ENCODE measurements at places on chromosomes 7 and 10.

GRCh38 chr7:27263781-27264180 is 21.2 kb downstream of the EVX1 start:
- H3K27me3 ChIP-seq = peaks cover 24% of the 10 kb centered on the region
- no peaks in the 10 kb centered on the region for H3K4me1 ChIP-seq
- no peak overlapping the region for H3K27ac ChIP-seq
- no peak for DNase-seq
- no peaks in the 10 kb centered on the region for H3K36me3 ChIP-seq
- H3K4me3 ChIP-seq = no peak overlapping the region

GRCh38 chr7:100567031-100567730 is 6.5 kb downstream of the SAP25 start:
- no peaks in the 10 kb centered on the region for H3K36me3 ChIP-seq
- H3K4me3 ChIP-seq = no peak overlapping the region
- peak; percentile 28 for DNase-seq
- no peaks in the 10 kb centered on the region for H3K27me3 ChIP-seq
- H3K27ac ChIP-seq = no peak overlapping the region
- H3K4me1 ChIP-seq = peaks cover 17% of the 10 kb centered on the region

- no peaks in the 10 kb centered on the region for H3K27me3 ChIP-seq
- peaks cover 21% of the 10 kb centered on the region for H3K36me3 ChIP-seq
- no peaks in the 10 kb centered on the region for H3K4me1 ChIP-seq
- no peak overlapping the region for H3K4me3 ChIP-seq
- no peak for DNase-seq
- no peak overlapping the region for H3K27ac ChIP-seq
These were observed 144.7 kb upstream of the ZNF716 start for GRCh38 chr7:57305192-57305748.

GRCh38 chr10:45592432-45592831 is 80.1 kb downstream of the ZFAND4 start:
- H3K4me3 ChIP-seq = peak overlapping the region; percentile 76
- peaks cover 7% of the 10 kb centered on the region for H3K36me3 ChIP-seq
- peaks cover 46% of the 10 kb centered on the region for H3K4me1 ChIP-seq
- no peaks in the 10 kb centered on the region for H3K27me3 ChIP-seq
- peak overlapping the region; percentile 73 for H3K27ac ChIP-seq

DNA sequence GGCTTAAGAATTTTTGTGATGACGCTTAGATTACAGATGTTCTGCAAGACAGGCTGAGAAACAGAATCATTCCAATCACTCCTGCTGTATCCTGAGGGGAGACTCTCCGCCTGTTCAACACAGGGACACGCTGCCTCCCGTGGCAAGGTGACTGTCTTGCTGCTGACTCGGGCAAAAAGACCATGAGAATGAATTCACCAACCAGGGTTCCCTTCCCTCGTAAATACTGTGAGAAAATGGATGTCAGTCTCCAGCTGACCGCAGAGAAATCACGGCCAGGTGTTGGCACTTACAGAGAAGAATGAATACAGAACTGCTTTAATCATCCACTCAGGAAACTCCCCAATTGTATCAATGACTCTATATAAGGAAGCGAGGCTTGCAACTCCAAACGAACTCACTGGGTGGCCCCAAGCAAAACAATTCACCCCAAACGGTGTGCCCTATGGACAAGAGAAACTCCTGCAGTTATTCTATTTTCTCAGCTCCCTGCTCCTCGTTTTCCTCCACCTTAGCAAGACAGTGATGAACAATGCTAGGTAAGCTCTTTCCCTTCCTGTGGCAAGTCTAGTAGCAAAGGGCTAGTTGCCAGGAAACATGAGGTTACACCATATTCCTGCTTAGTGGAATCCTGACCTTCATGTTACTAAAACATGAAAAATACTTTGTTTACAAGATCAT is 22.8 kb downstream of the GNA12 start:
- H3K4me1 ChIP-seq = peaks cover 23% of the 10 kb centered on the region
- no peaks in the 10 kb centered on the region for H3K36me3 ChIP-seq
- no peak for DNase-seq
- H3K27me3 ChIP-seq = no peaks in the 10 kb centered on the region

DNA sequence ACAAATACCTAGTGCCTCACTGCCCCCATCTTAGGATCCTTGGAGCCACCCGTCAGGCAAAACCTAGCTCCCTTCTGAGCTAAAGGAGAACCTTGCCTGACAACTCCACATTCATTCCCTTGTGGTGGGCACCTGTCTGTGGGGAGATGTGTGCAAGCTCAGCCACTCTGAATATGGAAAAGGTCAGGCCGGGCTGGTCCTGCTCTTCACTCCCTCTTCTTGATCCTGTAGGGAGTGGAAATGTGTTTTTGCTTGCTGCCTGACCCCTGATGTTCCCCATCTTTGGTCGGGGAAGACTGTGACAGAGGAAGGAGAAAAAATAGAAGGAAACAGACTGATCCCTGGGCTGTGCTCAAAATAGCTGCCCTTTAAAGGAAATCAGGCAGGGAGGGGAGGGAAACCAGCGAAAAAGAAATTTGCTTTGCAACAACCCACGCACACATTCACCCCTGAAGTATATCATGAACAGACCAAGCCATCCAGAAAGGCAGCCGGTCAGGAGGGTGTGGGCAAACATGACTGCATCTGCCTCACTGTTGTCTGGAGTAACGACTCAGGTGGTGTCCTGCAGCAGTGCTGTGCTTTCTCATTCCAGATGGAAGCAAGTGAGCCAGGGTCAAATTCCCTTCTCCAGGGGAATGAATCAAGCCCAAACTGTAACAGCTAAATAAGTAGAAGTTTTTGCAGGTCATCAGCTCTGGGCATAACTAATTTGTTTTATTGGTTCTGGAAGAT is 74.0 kb downstream of the SCRN1 start:
- DNase-seq = no peak
- no peaks in the 10 kb centered on the region for H3K36me3 ChIP-seq
- no peak overlapping the region for H3K27ac ChIP-seq
- H3K4me1 ChIP-seq = no peaks in the 10 kb centered on the region
- no peaks in the 10 kb centered on the region for H3K27me3 ChIP-seq

- H3K4me3 ChIP-seq = no peak overlapping the region
- no peak for DNase-seq
- H3K4me1 ChIP-seq = peaks cover 67% of the 10 kb centered on the region
These were observed 6.0 kb downstream of the CYREN start for GRCh38 chr7:135164357-135165061.

GRCh38 chr10:68992636-68993440 is 4.2 kb downstream of the KIFBP start:
- H3K4me3 ChIP-seq = no peak overlapping the region
- DNase-seq = no peak
- H3K27ac ChIP-seq = peak overlapping the region; percentile 0
- H3K27me3 ChIP-seq = no peaks in the 10 kb centered on the region
- H3K4me1 ChIP-seq = peaks cover 42% of the 10 kb centered on the region
- H3K36me3 ChIP-seq = no peaks in the 10 kb centered on the region

DNA sequence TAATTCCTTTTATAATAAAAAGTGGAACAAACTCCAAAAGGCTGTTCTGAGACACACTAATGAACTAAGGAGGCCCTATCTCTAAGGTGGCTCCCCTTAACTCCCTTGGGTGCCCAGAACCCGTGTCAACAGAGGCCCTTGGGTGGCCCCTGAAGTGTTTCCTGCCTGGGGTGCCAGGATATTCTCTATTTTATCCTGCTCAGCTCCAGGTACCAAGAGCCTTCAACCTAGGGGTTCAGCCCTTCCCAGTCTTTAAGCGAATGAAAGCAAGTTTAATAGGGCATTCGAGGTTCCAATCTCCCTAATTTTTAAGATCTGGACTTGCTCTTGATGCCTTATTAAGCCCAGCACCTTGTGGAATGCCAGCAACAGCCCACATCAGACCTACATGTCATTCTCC is 64.4 kb upstream of the MYO3A start:
- no peaks in the 10 kb centered on the region for H3K4me1 ChIP-seq
- DNase-seq = no peak
- no peak overlapping the region for H3K27ac ChIP-seq
- H3K36me3 ChIP-seq = peaks cover 4% of the 10 kb centered on the region
- no peak overlapping the region for H3K4me3 ChIP-seq

- H3K27ac ChIP-seq = no peak overlapping the region
- DNase-seq = no peak
- H3K27me3 ChIP-seq = peaks cover 10% of the 10 kb centered on the region
- no peaks in the 10 kb centered on the region for H3K36me3 ChIP-seq
- H3K4me3 ChIP-seq = no peak overlapping the region
- no peaks in the 10 kb centered on the region for H3K4me1 ChIP-seq
These were observed 29.6 kb upstream of the CTNNA3 start for GRCh38 chr10:67725567-67725966.

DNA sequence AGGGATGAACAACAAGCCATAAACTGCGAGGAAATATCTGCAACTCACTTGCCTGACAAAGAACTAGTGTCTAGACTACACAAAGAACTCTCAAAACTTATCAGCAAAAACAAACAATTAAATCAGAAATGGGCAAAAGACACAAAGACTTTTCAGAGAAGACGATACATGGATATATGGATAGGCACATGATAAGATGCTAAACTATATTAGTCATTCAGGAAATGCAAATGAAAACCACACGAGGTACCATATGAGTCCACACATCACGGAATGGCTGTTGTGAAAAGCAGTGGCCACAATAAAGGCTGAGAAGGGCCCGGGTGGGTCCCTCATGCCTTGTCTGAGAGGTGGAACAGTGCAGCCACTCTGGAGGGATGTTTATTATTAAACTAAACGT is 267.8 kb downstream of the WDR37 start:
- no peak overlapping the region for H3K4me3 ChIP-seq
- H3K36me3 ChIP-seq = no peaks in the 10 kb centered on the region
- no peak overlapping the region for H3K27ac ChIP-seq
- H3K4me1 ChIP-seq = peaks cover 10% of the 10 kb centered on the region
- no peak for DNase-seq

DNA sequence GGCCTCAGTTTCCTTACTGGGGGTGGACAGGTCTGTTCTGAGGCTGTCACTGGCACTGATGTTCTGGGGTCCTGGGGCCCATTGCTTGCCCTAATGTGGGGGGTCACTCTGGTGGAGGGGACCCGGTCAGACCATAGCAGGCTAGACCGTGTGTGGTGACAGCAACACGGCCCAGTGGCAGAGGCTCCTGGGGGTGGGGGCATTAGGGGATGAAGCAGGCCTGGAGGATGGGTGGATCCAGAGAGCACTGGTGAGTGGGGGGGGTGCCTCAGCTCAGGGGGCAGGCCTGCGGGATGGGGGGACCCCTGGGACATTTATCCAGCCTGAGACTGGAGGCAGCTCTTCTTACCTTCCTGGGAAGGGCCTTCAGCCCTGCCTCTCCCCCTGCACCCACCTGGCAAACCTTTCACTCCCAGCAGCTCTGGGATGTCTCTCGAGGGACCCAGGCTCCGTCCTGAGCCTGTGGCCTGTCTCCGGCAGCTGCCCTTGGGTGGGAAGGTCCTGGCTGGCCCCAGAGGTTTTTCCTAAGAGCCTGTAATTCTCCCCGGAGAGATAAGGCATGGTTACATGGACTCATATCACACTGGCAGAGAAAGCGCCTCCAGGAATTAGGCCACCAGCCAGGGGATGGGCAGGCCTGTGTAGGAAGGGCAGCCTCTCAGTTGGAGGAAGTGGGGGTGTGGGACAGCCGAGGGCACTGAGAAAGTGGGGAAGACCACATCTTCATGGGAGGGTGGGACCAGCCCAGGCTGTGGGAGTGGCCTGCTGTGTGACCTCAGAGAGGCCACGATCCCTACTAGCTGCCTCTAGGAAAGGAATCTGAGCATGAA is 147.7 kb downstream of the UBE2H start:
- H3K4me1 ChIP-seq = no peaks in the 10 kb centered on the region
- no peaks in the 10 kb centered on the region for H3K27me3 ChIP-seq
- no peak overlapping the region for H3K27ac ChIP-seq
- no peak for DNase-seq

DNA sequence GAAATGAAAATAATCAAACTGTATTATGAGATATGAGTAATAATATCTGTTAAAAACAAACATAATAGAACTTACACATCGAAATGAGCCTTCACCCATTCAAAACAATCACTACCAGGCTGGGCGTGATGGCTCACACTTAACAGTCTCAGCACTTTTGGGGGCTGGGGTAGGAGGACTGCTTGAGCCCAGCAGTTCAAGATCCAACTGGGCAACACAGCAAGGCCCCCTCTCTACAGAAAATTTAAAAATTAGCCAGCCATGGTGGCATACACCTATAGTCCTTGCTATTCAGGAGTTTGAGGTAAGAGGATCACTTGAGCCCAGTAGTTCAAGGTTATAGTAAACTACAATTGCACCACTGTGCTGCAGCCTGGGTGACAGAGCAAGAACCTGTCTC is 75.8 kb downstream of the NT5C2 start:
- H3K27ac ChIP-seq = no peak overlapping the region
- no peaks in the 10 kb centered on the region for H3K36me3 ChIP-seq
- H3K4me3 ChIP-seq = no peak overlapping the region
- no peaks in the 10 kb centered on the region for H3K27me3 ChIP-seq
- no peak for DNase-seq
- peaks cover 5% of the 10 kb centered on the region for H3K4me1 ChIP-seq

DNA sequence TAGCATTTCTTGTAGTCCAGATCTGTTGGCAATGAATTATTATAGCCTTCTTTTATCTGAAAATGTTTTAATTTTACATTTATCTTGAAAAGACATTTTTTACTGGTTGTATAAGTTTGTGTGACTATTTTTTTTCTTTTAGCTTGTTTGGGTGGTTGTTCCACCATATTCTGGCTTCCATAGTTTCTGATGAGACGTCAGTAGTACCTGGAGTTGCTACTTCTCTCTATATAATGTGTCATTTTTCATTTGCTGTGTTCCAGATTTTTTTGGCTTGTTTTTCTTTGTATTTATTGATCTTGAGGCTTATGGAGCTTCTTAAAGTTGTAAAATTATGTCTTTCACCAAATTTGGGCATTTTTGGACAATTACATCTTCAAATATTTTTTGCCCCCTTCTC is 168.8 kb downstream of the DNAJB6 start:
- no peaks in the 10 kb centered on the region for H3K36me3 ChIP-seq
- no peak for DNase-seq
- H3K4me1 ChIP-seq = peaks cover 12% of the 10 kb centered on the region
- peaks cover 44% of the 10 kb centered on the region for H3K27me3 ChIP-seq
- H3K4me3 ChIP-seq = no peak overlapping the region

DNA sequence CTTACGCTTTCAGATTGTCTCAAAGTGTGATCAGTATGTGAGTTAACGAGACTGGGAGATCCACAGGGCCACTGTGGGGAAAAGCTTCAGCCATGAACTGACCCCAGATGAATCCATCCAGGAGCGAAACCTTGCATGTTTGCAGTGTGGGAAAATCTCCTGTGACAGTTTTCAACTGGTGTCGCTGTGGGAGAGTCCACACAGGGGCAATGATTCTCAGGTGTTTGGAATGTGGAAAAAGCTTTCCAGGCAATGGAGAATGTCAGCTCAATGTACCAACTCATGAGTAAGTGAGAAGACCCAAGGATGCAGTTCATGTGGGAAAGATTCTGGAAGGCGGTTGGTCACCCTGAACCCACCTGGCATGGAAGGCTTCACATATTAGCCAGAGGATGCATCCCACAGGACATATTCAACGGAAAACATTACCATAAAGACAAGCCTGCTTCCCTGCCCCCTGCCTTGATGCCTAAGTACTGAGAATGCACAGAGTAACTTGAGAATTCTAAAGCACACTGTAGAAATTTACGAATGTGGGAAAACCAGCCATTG is 204.1 kb upstream of the BMPER start:
- peaks cover 54% of the 10 kb centered on the region for H3K4me1 ChIP-seq
- H3K27me3 ChIP-seq = no peaks in the 10 kb centered on the region
- no peak overlapping the region for H3K27ac ChIP-seq
- H3K4me3 ChIP-seq = no peak overlapping the region

GRCh38 chr10:31031205-31031557 is 484 bp downstream of the ZNF438 start:
- H3K4me3 ChIP-seq = peak overlapping the region; percentile 90
- peaks cover 3% of the 10 kb centered on the region for H3K27me3 ChIP-seq
- DNase-seq = no peak
- peak overlapping the region; percentile 87 for H3K27ac ChIP-seq
- H3K4me1 ChIP-seq = peaks cover 4% of the 10 kb centered on the region

Measured in natural killer cell treated with Interleukin-12 subunit alpha and Interleukin-12 subunit beta and Interleukin-15 and Interleukin-18, amount 100 ng/mL, for 72 hours (primary cell).